ENCODE measurements at places on chromosomes 6 and 20.
A peak's percentile ranks its signal among the peaks of the same experiment; 100 is the strongest.

DNA sequence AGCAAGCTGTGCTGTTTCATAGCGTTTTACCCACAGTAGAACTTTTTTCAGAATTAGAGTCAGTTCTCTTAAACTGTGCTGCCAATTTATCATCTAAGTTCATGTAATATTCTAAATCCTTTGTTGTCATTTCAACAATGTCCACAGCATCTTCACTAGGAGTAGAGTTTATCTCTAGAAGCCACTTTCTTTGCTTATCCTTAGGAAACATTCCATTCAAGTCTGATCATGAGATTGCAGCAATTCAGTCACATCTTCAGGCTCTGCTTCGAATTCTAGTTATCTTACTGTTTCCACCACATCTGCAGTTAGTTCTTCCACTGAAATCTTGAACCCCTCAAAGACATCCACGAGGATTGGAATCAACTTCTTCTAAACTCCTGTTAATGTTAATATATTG is 12.5 kb downstream of the CTNNBL1 start:
- no peak for DNase-seq

DNA sequence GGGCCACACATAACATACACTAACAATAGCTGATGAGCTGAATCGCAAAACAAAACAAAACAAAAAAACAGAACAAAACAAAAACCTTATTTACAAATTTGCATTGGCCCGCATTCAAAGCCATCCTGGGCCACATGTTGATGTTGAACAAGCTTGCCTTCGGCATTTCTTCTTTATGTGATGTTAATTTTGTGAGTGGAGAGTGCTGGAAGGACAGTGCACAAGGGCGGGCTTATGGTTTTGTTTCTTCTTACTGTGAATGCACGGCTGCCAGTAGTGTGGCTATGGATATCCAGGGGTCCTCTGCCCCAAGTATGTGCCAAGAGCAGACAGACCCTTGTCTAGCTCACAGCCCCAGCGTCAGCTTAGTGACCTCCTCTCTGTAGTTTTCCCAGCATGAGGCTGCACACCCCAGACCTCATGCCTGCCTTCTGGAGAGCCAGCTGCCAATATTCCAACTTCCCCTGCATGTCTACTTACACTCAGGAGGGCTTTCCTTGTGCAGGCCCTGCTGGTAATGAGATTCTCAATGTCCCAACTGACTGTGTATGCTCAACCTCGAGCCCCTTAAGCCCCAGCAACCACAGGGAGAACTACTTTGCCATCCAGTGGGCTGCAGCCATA is 24.9 kb downstream of the ZNF292 start:
- no peak for DNase-seq

DNA sequence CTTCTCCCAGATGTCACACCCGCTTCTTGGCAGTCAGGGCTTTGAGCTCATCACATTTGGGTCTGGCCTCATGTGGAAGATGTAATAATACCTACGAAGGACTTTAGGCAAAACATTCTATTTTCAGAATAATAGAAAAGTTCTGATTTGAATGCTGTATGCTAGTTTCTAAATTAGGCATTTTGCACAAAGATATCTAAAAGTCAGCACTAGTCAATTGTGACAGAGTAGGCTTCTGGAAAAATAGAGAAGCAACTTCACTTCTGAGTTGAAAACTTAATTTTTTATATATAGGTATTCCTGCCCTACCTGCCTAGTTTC is 38.3 kb upstream of the CD2AP start:
- DNase-seq: no peak

GRCh38 chr6:137121401-137121997 is 51.9 kb downstream of the IL22RA2 start:
- DNase-seq: no peak

GRCh38 chr20:9996944-9997343 is 37.8 kb upstream of the ANKEF1 start:
- DNase-seq: peak; percentile 25

- no peak for DNase-seq
Observed at GRCh38 chr6:30769853-30770524, 25.6 kb upstream of the IER3 start.

GRCh38 chr20:56873836-56874235 is 244.7 kb downstream of the TFAP2C start:
- no peak for DNase-seq

- DNase-seq: no peak
Observed at GRCh38 chr6:97177905-97178304, 105.1 kb downstream of the MMS22L start.

DNA sequence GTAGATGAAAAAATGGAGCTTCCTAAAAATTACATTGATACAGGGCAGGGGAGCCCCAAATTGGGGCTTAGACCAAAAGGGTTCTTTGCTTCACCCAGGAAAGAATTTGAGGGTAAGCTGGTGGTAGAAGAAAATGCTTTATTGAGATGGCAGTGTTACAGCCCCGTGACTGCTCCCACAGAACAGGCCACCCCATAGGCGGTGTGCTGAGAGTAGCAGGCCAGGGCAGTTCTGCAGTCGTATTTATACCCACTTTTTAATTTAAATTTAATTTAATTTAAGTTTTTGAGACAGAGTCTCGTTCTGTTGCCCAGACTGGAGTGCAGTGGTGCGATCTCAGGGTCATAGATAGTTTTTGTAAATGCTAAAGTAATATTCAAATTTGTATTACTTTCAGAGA is 265.0 kb downstream of the CDH26 start:
- no peak for DNase-seq

- DNase-seq: no peak
Observed at GRCh38 chr6:20571261-20571660, 37.0 kb downstream of the CDKAL1 start.

DNA sequence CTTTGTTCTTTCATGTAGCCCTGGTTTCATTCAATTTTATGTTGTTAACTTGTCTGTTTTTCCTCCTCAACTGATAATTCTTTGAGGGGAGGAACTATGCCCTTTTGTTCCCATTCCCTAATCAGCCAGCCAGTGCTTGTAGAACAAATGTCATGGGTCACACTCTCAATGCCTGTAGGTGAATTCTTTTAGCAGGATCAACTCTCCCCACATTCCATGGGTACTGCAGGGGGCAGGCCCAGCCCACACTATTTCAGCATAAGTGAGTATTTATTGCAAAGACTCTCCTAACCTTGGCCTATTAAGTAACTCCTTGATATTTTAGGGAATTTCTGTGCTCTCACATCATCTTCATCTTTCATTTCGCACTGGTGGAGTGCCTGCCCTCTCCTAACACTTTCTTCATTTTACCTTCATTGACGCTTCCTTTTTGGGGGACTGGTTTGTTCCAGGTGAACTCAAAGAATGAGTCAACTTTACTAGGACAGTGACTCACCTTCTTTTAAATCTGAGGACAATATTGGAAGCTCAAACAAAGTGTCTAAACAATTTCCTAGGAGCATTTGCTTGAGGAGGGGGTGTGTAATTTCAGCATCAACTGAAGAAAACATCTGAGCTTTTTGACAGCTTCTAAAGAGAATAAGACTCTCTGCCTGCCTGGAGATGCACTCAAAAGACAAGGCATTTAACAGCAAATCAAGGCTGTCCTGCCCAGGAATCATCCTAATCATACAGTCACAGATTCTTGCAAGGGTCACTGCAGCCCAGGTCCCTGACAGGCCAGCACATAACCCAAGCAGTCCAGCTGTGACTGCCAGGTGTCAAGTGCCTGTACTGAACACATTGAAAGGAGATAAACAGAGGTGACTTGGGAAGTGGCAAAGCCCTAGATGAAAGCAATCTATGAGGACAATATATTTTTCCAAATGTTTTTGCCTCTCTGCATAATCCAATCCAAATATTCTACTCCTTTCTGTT is 263.9 kb upstream of the PRND start:
- DNase-seq: no peak

- DNase-seq: no peak
Observed at GRCh38 chr6:110574817-110575216, 98.4 kb upstream of the SLC22A16 start.

GRCh38 chr20:50468378-50468798 is 41.8 kb upstream of the PTPN1 start:
- no peak for DNase-seq

DNA sequence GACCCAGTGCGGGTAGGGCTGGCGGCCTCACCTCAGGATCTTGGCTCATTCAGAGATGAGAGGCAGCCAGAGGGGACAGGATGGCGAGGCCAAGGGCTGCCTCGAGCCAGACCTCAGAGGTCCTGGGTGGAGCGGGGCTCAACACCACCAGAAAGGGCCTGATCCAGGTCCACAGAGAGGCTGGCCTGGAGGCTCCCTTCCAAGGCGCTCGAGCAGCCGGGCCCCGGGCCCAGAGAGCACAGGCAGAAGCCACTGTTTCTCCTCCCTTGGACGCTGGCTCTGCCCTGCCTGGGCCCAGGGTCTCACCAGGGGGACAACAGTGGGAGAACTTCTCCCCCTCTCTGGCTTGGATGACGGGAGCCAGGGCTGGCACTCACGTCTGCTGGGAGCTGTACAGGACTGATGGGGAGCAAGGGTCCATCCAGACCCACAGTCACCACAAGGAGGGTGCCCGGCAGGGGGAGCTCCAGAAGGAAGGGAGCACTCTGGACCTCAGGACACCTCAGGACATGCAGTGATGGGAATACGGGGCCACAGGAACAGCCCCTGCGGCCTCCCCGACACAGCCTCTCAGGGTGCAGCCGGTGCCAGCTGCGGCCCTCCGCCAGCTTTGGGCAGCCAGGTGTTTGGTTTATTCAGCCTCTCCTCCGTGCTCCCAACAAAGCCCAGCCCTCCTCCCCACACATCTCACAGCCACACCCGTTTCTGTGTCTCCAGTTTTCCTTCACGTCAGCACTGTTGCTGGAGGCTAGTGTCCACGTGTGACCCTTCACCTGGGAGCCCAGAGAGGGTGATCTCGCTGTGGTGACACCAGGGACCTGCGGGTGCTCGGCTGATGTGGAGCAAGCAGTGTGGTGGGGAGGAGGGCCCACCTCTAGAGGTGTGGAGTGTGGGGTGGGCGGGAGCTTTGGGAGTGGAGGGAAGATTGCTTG is 8.7 kb downstream of the RPS21 start:
- no peak for DNase-seq

- no peak for DNase-seq
Observed at GRCh38 chr6:36296240-36296639, 26.4 kb downstream of the PNPLA1 start.

- no peak for DNase-seq
Observed at GRCh38 chr20:61722146-61722678, 343.5 kb downstream of the TAF4 start.

GRCh38 chr6:137039010-137039409 is 5.8 kb downstream of the IL20RA start:
- no peak for DNase-seq

GRCh38 chr6:136317971-136318370 is 28.3 kb upstream of the BCLAF1 start:
- no peak for DNase-seq

All from amniotic stem cell (primary cell).